Uterus (tissue), 4 donors: ENCODE measurements at places on chromosomes 3 and 15.

DNA sequence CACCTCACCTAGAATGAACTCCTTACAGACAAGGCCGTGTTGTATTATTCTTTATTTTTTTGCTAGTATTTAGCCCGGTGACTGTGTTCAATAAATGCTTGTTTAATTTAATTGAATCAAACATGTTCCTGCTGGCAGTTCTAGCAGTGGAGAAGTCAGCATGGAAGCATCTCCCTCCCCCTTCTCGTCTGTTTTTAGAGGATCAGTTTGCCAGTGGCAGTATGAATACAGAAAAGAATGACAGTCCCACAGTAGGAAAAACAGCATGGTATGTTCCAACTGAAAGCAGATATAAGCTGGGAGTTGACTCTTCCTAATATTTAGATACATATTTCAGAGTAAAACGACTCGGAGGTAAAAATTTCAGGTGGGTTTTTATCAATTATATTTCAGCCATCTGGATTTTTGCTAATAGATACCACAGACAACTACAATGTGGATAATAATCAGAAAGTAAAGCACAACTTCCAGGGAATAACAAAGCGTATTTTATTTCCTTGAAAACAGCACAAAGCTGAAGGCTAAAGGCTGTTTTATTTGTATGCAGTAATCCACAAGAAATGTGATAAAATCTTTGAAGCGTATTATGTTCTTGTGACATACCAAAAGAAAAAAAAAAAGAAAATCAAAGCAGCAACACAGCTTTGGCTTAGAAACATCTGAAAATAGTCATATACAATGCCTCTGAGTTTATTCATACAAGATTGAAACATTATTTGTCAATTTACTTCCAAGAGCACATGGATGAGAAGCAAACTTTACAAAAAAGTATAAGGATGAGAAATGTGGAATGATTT is 244.5 kb upstream of the KCNMB2 start:
- DNase-seq = no peak

- no peak for DNase-seq
Measured at GRCh38 chr3:37140899-37141541, 33.4 kb downstream of the LRRFIP2 start.

DNA sequence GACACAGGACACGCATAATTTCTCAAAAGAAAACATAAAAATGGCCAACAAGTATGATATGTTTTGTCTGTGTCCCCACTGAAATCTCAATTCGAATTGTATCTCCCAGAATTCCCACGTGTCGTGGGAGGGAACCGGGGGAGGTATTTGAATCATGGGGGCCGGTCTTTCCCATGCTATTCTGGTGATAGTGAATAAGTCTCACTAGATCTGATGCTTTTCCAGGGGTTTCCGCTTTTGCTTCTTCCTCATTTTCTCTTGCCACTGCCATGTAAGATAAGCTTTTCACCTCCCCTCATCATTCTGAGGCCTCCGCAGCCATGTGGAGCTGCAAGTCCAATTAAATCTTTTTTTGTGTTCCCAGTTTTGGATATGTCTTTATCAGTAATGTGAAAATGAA is 12.1 kb upstream of the POU1F1 start:
- no peak for DNase-seq

GRCh38 chr3:31848911-31849310 is 132.2 kb downstream of the OSBPL10 start:
- DNase-seq = no peak

DNA sequence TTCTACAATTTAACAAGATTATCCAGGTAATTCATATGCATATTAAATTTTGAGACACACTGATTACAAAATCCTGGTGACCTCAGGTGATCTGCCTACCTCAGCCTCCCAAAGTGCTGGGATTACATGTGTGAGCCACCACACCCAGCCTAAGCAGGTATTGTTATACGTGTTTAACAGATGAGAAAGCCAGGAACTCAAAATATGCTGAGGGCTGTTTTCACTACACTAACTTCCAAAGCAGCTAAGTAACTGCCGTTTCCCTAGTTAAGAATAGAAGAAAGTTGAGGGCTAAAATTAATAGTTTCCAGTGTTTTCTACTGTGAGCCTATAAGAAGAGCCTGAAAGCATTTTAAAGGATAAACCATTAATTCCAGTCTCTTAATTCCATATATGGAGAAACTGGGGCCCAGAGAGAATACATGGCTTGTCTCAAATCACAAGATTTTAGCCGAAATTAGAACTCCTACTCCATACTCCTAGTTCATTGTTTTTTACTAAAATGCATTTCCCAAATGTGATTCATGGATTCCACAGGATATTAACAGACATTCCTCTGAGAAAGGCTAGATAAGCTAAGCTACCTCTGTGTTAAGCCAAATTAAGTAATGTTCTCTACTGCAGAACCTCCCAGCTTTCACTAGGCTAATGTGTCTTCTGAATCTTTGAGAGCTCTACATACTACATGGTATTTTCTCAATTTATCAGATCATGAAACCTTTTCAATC is 17.0 kb upstream of the AVEN start:
- no peak for DNase-seq

- DNase-seq = no peak
Measured at GRCh38 chr3:176051766-176052165, 1145.5 kb downstream of the TBL1XR1 start.

DNA sequence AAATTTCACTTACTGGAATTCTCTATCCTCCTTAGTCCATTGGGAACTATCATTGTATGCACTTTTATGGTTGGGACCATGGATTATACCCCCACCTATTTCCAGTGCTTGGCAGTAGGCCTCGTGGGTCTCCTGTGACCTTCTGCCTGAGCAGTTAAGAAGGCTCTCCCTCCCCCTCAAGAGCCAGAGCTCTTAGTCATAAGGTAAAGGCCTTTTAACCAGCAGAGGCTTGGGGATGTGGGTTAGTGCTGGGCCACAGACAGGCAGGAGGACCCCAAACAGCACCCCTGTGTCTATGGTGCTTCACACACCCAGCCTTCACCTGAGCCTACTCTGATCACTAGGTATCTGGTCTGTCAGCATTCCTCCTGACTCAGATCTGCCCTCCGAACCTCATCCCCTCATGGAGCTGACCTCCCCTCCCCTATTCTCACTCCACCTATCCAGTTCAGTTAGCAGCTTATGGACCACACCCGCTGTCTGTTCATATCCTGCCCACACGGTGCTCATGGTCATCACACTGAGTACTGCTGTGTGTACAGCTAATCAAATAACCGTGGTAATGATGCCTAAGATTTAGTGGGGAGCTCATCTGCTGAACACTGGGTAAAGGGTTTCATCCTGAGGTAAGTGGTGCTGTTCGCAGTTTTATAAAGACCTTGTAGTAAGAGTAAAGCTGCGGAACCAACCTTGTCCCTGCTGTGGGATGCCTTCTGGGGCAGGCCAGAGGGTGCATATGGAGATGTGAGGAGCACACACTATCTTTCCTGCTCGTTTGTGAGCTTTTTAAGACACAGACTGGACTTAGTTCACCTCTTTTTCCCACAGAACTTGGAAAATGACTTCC is 40.9 kb downstream of the KLHL18 start:
- DNase-seq = no peak

DNA sequence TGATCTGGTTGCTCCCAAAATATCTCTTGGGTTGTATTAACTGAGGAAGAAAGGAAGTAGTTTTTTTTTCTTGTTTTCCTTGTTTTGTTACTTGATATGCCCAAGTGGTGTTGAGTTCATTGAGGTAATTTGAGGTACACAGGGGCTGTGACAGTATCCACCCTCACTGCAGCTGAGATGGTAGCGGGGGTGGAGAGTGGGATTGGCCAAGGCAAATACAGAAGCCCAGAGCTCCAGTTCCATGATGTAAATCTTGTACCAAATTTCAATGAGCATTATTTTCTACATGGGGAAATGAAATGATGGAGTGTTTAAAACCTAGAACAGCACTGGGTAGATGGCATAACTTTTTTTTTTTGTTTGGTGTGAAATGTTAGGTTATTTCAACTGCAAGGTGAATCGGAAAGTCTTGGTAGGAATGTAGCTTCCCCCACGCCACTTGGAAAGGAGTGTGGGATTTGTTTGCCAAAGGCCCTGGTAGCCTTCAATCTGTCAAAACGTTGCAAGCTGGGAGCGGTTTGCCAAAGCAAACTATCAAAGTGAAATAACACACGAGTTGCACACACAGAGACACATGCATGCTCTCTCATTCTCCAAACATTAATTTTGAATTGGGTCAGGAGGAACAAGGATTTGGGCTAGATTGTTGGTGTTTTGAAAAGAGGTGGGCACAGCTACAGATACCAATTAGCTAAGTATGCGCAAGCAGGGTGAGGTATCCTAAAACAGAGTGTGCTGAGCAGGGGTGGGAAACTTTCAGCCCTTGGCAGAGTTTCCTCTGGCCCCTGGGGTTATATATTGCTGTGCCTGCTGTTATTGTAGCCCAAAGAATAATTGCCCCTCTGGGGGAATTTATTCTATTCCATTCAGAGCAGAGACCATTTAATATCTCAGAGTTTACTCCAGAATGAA is 34.6 kb downstream of the THSD4 start:
- peak; percentile 80 for DNase-seq

DNA sequence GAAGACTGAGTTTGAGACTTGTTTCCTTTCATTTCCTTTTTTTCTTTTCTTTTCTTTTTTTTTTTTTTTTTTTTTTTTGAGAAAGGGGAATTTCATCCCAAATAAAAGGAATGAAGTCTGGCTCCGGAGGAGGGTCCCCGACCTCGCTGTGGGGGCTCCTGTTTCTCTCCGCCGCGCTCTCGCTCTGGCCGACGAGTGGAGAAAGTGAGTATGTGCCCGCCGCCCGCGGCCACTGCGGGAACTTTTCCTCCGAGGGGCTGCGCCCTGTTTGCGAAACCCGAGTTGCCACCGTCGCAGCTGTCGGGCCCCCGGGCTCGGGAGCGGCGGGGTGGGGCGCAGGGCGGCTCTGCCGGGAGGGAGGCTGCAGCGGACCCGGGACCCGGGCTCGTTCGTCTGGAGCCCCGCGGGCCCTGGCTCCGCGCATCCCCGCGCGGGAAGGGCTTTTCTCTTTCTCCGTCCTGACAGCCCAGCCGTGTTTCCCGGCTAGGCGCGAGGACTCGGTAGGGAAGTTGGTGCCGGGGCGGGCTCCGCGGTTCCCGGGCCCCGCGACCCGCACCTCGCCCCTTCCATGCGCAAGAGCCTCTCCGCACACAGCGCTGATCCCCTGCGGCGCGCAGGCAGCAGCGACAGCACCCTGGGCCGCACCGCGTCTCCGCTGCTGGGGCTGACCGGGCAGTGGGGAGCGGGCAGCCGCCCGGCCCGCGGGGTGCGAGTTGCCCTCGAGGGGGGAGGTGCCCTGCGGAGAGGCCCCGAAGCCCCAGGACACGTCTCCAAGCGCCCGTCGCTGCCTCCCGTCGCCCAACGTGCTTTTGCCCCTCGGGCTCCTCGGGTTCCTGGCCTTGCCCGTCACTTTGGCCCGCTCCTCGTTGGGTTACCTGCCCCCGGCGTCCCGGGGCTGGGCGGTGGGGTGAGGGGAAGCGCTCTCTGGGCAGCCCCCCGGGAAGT is 1.4 kb downstream of the IGF1R start:
- DNase-seq = peak; percentile 42

- DNase-seq = no peak
Measured at GRCh38 chr15:67148196-67148701, 82.8 kb downstream of the SMAD3 start.

- no peak for DNase-seq
Measured at GRCh38 chr3:160224256-160224655, 966 bp upstream of the C3orf80 start.

DNA sequence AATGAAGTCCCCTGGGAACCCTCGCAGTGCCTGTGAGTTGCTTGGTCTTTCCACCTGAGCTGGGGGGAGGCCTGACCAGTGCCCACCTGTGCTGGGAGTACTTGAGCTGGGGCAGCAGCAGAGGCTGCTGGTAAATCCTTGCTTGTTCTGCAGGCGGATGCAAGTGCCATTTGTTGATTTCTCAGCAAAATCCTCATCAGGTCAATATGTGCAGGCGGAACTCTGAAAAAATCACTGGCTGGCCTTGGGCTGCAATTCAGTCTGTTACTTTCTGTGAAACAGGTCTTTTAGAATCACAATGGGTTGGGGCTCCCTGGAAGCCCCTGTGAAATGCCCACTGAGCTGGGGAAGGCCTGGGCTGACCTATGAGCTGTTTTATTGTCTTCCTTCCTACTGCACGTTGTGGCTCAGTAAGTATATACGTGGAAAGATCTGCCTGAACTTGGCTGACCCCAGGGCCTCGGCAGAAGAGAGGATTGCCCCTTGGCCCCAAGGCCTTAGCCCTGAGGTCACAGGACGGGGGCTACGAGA is 182.0 kb upstream of the RGMA start:
- no peak for DNase-seq

DNA sequence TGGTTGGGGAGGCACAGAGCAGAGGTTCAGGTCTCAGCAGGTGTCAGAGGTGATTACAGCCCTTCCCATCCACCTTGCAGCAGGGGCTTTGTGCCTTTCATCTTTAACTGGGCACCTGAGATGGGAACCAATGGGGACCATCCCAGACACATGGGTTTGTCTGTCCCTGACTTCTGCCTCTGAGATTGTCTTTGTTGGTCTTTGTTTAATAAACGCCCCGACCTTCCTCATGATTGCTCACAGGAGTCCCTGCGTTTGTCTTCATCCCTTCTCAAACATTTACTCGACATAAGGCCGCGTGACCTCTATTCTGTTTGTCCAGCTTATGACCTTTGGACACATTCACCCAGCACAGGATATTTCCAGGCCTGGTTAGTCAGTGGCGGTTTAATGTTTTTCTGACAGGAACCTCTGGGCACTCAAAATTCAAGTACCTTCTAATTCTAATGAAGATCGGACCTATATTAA is 5.9 kb downstream of the ZSCAN2 start:
- no peak for DNase-seq

DNA sequence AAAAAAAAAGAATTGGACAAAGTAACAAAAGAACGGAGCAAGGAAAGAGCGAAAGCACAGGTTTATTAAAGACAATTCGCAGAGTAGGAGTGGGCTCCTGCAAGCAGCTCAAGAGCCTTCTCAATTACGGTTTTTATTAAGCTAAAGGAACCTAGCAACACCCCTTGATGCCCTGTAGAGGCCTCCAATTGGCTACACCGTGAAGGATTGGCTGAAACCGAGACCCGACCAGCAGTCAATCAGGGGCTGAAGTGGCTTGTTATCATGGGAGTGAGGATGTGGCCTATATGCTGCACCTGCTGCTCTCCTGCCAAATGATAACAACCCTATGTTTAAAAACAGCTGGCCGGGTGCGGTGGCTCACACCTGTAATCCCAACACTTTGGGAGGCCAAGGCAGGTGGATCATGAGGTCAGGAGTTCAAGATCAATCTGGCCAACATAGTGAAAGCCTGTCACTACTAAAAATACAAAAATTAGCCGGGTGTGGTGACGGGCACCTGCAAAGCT is 20.4 kb upstream of the AP3B2 start:
- no peak for DNase-seq

GRCh38 chr15:95277266-95277665 is 1045.9 kb downstream of the MCTP2 start:
- DNase-seq = no peak

GRCh38 chr3:121175083-121175482 is 267.1 kb downstream of the STXBP5L start:
- no peak for DNase-seq
